ENCODE measurements at places on chromosomes 7 and 10.

GRCh38 chr7:134513169-134513752, 14.1 kb upstream of the AKR1B10 start:
- peak; percentile 41 for DNase-seq

GRCh38 chr7:8973601-8974000, 540.2 kb downstream of the NXPH1 start:
- DNase-seq: no peak

- DNase-seq: no peak
Measured at GRCh38 chr10:34097682-34098081, 717.4 kb downstream of the PARD3 start.

GRCh38 chr10:110502072-110502845, 4.6 kb downstream of the DUSP5 start:
- peak; percentile 50 for DNase-seq

DNA sequence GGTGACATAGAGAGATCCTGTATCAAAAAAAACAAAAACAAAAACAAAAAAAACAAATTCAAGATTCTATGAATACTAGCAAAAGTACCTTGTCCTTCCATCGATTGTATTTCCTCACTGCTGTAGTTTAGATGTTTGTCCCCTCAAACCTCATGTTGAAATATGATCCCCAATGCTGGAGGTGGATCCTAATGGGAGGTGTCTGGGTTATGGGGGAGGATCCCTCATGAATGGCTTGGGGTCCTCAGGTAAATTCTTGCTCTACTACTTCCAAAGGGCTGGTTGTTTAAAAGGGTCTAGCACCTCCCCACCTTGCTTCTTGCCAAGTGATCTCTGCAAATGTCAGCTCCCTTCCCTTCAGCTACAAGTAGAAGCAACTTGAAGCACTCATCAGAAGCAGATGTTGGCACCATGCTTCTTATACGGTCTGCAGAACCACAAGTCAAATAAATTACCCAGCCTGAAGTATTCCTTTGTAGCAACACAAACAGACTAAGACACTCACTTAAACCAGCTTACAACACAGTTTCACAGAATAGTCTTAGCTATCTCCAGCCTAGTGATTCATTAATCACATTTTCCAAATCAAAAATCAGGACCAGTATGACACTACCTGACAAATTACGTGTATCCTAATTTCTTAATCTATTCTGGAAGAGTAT, 20.7 kb downstream of the ABI1 start:
- DNase-seq: no peak

GRCh38 chr10:76356557-76356956, 925.1 kb downstream of the LRMDA start:
- no peak for DNase-seq

DNA sequence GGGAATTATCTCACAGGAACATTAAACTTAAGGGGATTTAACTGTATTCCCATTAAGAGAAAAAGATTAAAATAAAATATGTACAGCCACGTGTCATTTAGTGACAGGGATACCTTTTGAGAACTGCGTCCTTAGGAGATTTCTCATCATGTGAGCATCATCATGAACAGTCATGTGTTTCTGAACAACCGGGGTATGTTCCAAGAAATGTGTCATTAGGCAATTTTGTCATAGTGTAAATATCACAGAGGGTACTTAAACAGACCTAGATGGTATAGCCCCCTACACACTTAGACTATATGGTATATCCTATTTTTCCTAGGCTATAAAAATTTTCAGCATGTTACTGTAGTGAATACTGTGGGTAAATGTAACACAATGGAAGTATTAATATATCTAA, 840.3 kb downstream of the CNTNAP2 start:
- DNase-seq: no peak

GRCh38 chr7:91420606-91421005, 156.4 kb downstream of the FZD1 start:
- DNase-seq: no peak

- DNase-seq: no peak
Measured at GRCh38 chr7:87919875-87920274, 14.2 kb upstream of the ADAM22 start.

GRCh38 chr7:23332193-23332592, 33.1 kb downstream of the MALSU1 start:
- DNase-seq: no peak

- no peak for DNase-seq
Measured at GRCh38 chr7:12909483-12909882, 222.1 kb downstream of the ARL4A start.

GRCh38 chr7:91289633-91290254, 25.5 kb downstream of the FZD1 start:
- no peak for DNase-seq

GRCh38 chr7:43674559-43675436, 54.5 kb downstream of the COA1 start:
- no peak for DNase-seq

GRCh38 chr7:149289856-149290255, 27.9 kb downstream of the ZNF783 start:
- no peak for DNase-seq

DNA sequence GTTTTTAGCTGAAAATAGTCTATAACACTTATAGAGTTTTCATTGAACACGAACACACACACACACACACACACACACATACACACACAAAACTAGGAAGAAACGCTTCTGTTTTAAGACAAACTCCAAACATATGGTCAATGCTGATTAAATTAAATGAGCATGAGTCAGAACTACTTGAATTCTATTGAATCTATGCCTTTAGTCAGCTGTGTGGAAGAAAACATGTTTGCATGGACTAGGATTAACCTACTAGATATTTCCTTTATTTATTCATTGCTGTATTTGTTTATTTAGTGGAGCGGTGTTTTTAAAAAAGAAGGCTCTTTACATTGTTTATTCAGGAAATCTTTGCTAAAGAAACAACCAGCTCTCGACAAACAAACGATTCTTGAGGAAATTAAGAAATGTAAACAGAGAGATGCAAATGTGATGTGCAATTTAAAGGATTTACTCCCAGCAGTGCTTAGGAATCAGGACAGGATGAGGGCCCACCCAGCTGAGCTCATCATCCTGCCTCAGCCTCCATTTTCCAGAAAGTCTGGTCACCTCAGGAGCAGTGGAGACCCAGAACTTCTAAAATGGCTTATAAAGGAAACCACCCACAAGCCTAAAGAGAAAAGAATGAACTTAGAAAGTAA, 83.2 kb downstream of the PDE1C start:
- no peak for DNase-seq

DNA sequence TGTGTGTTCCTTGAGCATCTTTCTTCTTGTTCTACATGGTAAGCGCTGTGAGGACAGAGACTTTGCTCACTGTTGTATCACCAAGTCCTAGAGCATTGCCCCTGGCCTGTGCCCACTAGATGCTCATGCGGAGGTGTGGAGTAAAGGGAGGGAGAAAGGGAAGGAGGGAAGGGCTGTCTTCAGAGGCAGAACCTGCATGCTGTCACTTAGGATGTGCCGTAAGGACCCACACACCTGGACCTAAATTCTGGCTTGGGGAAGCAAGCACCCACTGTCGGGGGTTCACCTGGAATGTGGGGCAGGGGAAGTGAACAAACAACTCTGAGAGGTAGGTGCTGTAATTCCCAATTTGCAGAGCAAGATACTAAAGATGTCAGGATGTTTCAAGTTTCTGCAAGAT, 129.5 kb downstream of the PTPN20 start:
- no peak for DNase-seq
